Activated CD4-positive, alpha-beta T cell treated with anti-CD3 and anti-CD28 coated beads for 36 hours (primary cell): ENCODE measurements at places on chromosomes 6 and 20. TPM values are rescaled to one million over a fixed set of nuclear protein-coding genes. Genes with fewer than 3 reads are reported as not detected.

DNA sequence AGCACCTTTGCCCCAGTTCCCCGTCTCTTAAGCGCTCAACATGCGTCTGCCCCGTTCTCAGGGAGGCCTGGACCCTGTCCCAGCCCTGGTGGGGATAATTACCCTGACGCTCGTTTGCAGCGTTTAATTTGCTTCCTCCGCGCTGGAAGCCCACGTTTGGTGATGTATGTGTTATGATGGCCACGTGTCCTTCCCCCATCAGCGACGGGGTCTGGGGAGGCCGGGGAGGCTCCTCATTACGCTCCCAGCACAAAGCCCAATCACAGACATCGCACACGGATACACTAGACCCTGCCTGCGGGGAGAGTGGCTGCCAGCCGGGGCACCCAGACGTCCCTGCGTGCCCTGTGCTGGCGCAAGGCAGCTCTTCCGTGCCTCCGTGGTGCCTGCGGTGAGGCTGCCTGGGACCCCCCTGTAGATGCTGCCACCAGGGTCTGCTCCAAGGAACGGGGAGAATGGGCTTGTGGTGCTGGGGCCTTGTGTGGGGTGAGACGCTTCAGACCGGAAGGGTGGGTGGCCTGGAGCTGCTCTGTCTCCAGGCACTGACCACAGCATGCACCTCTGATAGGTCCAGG lies 10.2 kb upstream of the CHRNA4 start:
- H3K27ac ChIP-seq: no peak overlapping the region
- H3K4me1 ChIP-seq: peaks cover 2% of the 10 kb centered on the region
- no peak overlapping the region for H3K4me3 ChIP-seq
- no peak for DNase-seq
- H3K27me3 ChIP-seq: peaks cover 2% of the 10 kb centered on the region
- H3K36me3 ChIP-seq: no peaks in the 10 kb centered on the region

- H3K4me3 ChIP-seq: no peak overlapping the region
- H3K27ac ChIP-seq: no peak overlapping the region
- H3K4me1 ChIP-seq: peaks cover 50% of the 10 kb centered on the region
- H3K27me3 ChIP-seq: no peaks in the 10 kb centered on the region
- DNase-seq: no peak
Measured at GRCh38 chr6:34692280-34692679, 4.3 kb downstream of the ILRUN start.

GRCh38 chr6:129730477-129731165 lies 20.6 kb upstream of the ARHGAP18 start:
- peaks cover 9% of the 10 kb centered on the region for H3K4me1 ChIP-seq
- DNase-seq: peak; percentile 27
- no peak overlapping the region for H3K4me3 ChIP-seq
- no peaks in the 10 kb centered on the region for H3K27me3 ChIP-seq
- no peaks in the 10 kb centered on the region for H3K36me3 ChIP-seq

DNA sequence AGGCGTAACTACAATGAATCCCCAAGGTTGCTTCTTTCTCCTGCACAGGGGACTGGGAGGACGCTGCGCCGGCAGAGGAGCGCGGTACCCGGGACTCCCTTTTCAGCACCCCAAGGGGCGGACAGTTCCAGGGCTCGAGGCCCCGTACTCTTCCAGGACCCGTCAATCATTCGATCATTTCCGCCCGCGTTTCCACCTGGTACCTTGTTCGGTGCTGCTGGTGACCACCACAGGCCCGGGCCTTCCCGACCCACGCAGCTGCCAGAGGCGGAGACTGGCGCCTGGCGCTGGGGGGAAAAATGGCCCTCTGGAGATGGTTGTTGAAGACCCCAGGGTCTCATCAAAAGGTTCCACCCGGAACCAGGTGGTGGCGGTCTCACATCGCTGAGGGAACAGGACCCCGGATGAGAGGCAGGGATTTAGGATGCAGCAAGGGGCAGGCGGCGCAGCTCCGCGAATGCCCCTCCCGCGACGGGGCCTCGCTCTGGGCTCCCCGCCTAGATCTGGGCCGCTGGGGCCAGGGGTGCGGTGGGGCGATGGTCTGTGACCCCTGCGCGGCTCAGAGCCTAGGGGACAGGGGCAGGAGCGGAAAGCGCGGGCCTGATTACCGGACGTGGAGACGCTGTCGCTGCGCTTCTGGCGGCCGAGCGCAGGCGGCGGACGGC lies 744 bp downstream of the VSX1 start:
- no peak overlapping the region for H3K27ac ChIP-seq
- H3K4me3 ChIP-seq: no peak overlapping the region
- peak; percentile 70 for DNase-seq
- H3K36me3 ChIP-seq: peaks cover 2% of the 10 kb centered on the region
- H3K27me3 ChIP-seq: peaks cover 72% of the 10 kb centered on the region
- H3K4me1 ChIP-seq: peaks cover 31% of the 10 kb centered on the region

GRCh38 chr6:1624851-1625781 lies 15.4 kb downstream of the FOXC1 start:
- H3K36me3 ChIP-seq: peaks cover 14% of the 10 kb centered on the region
- no peak overlapping the region for H3K27ac ChIP-seq
- peak; percentile 25 for DNase-seq
- H3K4me1 ChIP-seq: peaks cover 11% of the 10 kb centered on the region

DNA sequence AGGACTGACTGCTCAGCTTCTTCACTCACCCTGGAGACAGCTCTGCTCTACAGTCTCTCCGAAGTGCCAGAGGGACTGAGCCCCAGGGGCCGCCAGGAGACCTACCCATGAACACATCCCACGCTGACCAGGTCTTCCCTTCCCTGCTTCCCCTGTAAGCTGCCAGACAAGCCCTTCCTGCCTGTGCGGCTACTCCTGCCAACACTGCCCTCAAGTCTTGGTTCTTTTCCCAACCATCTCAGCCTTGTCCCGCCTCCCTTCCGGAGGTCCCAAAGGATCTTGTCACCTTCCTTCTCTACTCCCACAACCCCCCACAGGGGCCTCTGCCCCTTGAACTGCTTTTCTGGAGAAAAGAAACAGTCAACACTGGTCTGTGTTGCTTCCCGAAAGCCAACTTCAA lies 15.0 kb downstream of the CPNE5 start:
- peaks cover 2% of the 10 kb centered on the region for H3K27me3 ChIP-seq
- no peak for DNase-seq
- H3K4me1 ChIP-seq: peaks cover 6% of the 10 kb centered on the region
- H3K4me3 ChIP-seq: no peak overlapping the region
- H3K36me3 ChIP-seq: no peaks in the 10 kb centered on the region
- H3K27ac ChIP-seq: no peak overlapping the region

GRCh38 chr6:29964518-29964886 lies 22.2 kb downstream of the HLA-A start:
- peak overlapping the region; percentile 97 for H3K27ac ChIP-seq
- H3K4me3 ChIP-seq: peak overlapping the region; percentile 84
- H3K4me1 ChIP-seq: peaks cover 42% of the 10 kb centered on the region

GRCh38 chr6:147779624-147780023 lies 271.1 kb downstream of the SAMD5 start:
- H3K4me3 ChIP-seq: no peak overlapping the region
- no peak for DNase-seq
- no peaks in the 10 kb centered on the region for H3K4me1 ChIP-seq

DNA sequence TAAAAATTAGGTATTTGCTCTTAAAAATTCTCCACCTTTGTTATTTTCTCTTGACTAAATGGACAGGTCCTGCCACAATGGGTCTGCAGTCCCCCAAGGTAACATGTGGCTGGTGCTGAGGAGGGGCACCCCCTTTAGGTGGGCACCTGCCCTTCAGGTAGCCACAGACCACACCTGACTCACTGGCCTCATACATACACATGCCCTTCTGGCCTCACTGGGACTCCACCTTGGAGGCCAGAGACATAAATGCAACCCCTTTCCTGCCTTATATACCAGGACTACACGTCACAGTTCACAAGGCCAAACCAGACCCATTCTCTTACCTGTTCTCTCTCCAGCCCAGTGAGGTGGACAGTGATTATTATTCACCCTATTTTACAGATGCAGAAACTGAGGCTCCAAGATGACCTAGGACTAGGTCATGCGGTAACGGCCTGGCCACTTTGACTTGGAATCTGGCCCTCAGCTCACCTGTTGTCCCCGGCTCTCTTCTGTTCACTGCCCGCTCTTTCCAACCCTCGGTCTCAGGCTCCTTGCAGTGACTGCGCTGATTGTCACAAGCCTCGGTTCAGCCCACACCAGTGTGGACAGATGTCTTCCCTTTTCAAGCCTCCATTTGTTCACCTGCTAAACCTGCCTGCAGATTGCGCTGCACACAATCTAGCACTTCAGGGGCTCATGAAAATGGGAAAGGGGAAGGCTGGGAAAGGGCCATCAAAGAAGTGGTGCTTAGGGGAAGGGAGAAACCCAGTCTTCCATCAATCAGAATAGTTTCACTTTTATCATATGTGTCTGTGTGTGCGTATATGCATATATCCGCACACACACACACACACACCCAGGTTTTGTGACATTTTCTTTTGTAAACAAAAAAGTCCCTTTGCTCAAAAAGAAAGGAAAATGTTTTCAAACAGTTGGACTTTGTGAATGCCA lies 121.7 kb downstream of the BCAS1 start:
- no peaks in the 10 kb centered on the region for H3K36me3 ChIP-seq
- no peaks in the 10 kb centered on the region for H3K27me3 ChIP-seq
- peak overlapping the region; percentile 64 for H3K4me3 ChIP-seq
- peak overlapping the region; percentile 92 for H3K27ac ChIP-seq

DNA sequence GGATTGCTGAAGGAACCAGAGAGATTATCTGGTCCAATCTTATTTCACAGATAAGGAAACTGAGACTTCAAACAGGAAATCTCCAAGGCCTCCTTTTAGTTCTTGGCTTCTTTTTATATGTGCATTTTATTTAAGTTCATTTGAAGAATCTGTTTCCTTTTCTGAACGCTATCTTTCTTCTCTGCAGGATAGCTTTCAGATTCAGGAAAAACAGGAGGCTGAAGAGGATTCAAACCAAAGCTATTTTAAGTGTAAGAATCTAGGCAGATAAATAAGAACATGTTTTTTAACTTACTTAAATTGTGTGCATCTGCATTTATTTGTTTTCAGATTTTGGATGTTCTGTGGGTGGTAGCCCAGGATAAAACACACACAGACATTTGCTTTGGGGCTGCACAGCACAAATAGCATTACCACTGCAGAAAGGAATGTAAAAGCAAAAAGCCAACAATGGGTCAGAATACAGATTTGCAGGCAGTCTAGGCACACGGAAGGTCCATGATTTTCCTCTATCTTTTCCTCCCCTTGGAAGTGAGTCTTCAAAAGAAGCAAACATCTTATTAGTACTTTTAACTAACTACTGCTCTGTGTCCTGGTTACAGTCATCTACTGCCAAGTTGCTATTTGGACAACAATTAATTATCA lies 188.8 kb upstream of the TBX18 start:
- no peak overlapping the region for H3K27ac ChIP-seq
- H3K36me3 ChIP-seq: no peaks in the 10 kb centered on the region
- DNase-seq: no peak
- H3K27me3 ChIP-seq: no peaks in the 10 kb centered on the region
- H3K4me3 ChIP-seq: no peak overlapping the region

DNA sequence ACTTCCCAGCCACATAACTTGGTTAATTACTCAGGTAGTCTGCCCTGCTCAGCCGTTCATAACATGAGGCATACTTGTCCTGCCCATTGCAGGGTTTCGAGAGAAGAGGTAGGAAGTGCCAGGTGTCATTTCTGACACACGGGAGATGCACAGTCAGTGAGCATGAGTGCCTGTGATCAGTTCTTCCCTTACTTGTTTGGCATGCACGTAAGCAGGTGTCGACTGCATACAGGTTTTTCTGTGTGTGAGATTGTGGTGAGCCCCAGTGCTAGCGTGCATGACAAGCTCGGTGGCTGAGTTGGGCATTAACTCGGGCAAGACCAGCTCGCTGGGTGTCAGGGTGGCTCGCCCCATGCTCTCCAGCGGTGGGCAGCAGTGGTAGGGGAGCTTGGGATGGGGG lies 51.2 kb upstream of the SLC22A1 start:
- DNase-seq: no peak
- H3K27ac ChIP-seq: no peak overlapping the region
- no peaks in the 10 kb centered on the region for H3K27me3 ChIP-seq
- no peak overlapping the region for H3K4me3 ChIP-seq
- peaks cover 20% of the 10 kb centered on the region for H3K4me1 ChIP-seq
- peaks cover 64% of the 10 kb centered on the region for H3K36me3 ChIP-seq

DNA sequence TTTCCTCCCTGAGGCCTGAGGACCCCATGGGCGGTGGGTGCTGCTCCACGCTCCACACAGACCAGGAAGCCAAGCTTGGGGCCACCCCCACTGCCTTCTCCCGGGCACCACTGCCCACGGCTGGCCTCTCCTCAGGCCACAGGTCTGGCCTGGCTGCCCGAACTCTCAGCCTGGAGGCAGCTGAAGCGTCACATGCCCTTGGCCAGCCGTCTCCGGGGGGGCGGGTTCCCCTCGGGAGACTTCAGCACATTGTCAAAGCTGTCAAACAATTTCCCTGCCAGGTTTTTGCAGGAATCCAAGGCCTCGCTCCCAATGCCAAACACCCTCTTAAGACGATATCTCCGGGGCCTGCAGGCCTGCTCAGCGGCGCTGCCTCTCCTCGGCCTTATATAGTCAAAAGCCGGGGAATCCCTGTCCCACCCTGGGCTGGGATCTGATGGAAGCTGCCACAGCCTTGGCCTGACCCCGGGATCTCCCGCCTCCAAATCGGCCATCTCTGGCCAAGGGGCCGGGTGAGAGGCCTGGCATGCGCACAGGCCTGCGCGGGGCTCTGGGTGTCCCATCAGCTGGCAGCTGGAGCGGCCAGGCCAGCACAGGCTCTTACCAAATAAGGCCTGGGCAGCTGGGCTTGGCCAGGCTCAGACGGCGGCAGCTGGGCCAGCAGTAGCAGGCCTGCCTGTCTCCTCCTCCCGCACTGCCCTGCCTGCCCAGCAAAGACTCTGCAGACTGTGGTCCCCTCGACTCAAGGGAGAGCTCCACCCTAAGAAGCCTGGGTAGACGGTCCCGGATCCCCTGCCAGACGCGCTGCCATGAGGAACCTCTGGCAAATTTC lies 49.7 kb downstream of the RBM38 start:
- no peaks in the 10 kb centered on the region for H3K27me3 ChIP-seq
- no peak overlapping the region for H3K4me3 ChIP-seq
- peaks cover 5% of the 10 kb centered on the region for H3K4me1 ChIP-seq
- H3K36me3 ChIP-seq: no peaks in the 10 kb centered on the region
- no peak overlapping the region for H3K27ac ChIP-seq

GRCh38 chr20:59125836-59126235 lies 37.8 kb upstream of the ZNF831 start:
- DNase-seq: no peak
- no peak overlapping the region for H3K27ac ChIP-seq
- H3K36me3 ChIP-seq: peaks cover 9% of the 10 kb centered on the region
- no peak overlapping the region for H3K4me3 ChIP-seq

- no peak for DNase-seq
- H3K4me3 ChIP-seq: no peak overlapping the region
- no peak overlapping the region for H3K27ac ChIP-seq
- no peaks in the 10 kb centered on the region for H3K4me1 ChIP-seq
- no peaks in the 10 kb centered on the region for H3K27me3 ChIP-seq
Measured at GRCh38 chr6:105320765-105321164, 82.1 kb downstream of the PREP start.

GRCh38 chr6:138008791-138009190 lies 98.4 kb downstream of the PERP start:
- H3K4me1 ChIP-seq: peaks cover 13% of the 10 kb centered on the region
- no peak overlapping the region for H3K27ac ChIP-seq
- H3K27me3 ChIP-seq: no peaks in the 10 kb centered on the region

The CDH4 gene
- not detected for total RNA-seq

The MOXD1 gene
- not detected for total RNA-seq

The TREM1 gene
- total RNA-seq: 0.86 TPM

The RGS17 gene
- not detected for total RNA-seq

The RAMACL gene
- 0.30 TPM for total RNA-seq

The TRIM15 gene
- total RNA-seq: 0.18 TPM

The SRSF12 gene
- total RNA-seq: 0.26 TPM

The XKR7 gene
- total RNA-seq: 0.02 TPM
